ENCODE measurements at places on chromosomes 2 and 18. TPM values are rescaled to one million over a fixed set of nuclear protein-coding genes. Genes with fewer than 3 reads are reported as not detected.
A peak's percentile ranks its signal among the peaks of the same experiment; 100 is the strongest.

- DNase-seq = peak; percentile 22
These were observed 21.9 kb downstream of the MC2R start for GRCh38 chr18:13893418-13893760.

DNA sequence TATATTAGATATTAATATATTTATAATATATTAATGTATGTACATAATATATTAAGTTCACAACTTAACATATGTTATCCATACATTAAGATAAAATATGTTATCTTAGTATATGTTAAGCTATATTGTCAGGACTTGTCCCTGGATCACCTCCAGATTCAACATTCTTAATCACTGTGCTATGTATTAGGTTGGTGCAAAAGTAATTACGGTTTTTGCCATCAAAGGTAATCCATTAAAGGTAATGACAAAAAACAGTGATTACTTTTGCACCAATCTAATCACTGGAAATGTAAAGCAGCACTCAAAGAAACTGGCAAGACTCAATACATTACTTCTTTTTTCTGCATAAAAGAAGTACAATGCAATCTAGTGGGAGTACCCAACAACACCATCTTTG, 1099.0 kb upstream of the SLC39A10 start:
- DNase-seq = no peak

- DNase-seq = no peak
These were observed 142.2 kb downstream of the PLCL1 start for GRCh38 chr2:197946562-197946961.

PKDCC gene
- 7.1 TPM for total RNA-seq

DNA sequence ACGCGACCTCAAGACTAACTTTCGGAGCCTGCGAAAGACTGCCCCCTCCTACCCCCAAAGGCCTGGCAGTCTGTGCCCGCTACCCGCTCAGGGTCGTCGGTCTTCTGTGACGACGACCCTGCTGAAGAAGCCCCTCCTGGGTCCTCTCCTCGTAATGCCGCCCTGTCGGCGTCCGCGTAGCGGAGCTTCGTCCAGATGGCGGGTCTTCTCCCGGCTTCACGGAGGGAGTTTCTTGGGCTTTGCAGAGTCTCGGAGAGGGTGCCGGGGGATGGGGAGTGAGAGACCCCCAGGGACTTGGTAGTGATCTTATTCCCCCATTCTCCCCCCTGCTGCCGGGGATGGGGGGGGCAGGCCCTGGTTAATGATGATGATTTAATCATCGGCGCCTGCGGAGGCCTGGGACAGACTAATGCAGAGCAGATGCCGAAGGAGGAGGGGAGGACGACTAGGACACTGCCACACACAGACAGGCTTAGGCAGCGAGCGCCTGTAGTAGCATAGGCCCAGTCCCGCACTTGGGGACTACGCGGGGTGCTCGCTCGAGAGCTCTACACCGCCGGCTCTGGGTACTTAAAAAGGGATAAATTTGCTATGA, 528 bp upstream of the PCGF1 start:
- DNase-seq = no peak

GRCh38 chr2:64841461-64841860, 147.7 kb upstream of the SLC1A4 start:
- DNase-seq = no peak

DNA sequence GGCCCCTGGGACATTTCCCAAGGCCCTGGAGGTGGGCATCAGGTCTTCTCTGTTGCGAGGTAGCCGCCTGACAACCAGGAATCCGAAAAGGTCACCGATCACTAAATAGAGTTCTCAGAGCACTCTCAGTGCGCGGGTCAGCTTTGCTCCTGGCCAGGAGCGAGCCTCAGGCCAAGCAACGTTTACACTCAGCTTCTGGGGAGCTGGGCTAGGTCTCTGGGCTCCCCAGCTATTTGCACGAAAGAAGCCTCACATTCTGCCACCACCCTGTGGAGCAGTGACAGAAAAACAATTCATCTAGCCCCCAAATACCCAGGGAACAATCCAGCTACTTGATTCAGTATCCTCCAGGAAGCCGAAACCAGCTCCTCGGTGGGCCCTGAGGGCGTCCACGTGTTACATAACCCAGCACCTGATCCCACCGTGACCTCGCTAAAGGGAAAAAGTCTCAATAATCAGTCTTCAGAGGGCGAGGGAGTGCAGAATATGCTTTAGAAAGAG, 3.3 kb downstream of the SH3BP4 start:
- DNase-seq = no peak

- DNase-seq = no peak
These were observed 124.2 kb upstream of the CCDC68 start for GRCh38 chr18:55083461-55083860.

DNA sequence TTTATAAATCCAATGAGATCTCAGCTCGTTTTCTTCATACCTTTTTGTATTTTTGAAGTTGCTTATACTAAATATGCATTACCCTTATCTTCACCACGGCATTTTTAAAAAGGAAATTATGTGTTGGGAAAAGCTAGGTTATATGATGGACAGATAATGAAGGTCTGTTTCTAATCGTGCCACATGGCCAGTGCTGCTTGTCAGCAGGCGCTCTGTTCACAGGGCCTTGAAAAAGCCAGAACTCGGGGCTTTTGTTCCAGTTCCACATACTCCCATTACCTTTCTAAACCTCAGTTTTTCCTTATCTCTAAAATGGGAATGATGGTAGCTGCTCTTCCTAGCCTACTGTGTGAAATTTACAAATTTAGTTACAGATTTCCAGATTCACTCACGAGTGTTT, 42.0 kb downstream of the EPAS1 start:
- DNase-seq = no peak

DNA sequence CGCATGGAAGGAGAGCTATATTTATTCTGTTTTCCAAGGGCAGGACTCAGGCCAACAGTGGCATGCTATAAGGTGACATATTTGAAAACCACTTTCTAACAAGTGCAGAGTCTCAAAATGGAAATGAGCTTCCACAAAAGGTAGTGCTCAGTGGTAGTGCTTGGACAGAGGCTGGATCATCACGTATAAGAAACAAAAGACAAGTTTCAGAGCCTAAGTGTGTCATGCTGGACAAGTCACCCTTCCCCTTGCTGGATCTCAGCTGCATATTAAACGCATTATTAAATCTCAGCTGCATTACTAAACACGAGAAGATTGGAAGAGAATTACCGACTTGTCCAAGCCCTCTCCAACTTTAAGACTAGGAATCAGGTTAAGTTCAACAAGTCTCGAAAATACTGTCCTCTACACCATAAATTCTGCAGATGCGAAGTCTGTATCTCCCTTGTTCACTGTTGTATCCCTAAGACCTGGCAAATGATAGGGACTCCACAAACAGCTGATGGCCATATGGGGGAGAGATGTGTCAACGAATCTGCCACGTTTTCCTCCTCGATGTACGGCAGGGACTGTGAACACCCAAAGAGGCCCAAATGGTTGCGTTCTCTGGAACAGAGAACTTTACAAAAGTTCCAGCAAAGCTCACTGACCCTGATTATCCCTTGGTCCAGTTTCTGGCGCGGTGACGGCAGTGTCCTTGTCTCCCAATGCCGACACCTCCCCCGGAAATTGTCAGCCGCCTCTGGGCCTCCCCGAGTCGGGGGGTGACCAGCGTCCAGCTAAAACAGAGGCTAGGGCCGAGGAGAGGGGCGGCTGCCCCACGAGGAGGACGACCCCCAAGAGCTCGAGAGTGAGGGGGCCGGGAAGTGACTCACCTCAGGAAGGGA, 611 bp downstream of the NOL10 start:
- peak; percentile 15 for DNase-seq

RAD51AP2 gene
- under 0.01 TPM for total RNA-seq

GRCh38 chr18:29496152-29496680, 1319.3 kb upstream of the CDH2 start:
- DNase-seq = no peak

- DNase-seq = no peak
These were observed 3.4 kb downstream of the SGPP2 start for GRCh38 chr2:222427646-222428301.

GRCh38 chr2:229672021-229672420, 42.3 kb downstream of the DNER start:
- no peak for DNase-seq

GRCh38 chr2:240739797-240740196, 48.1 kb downstream of the AQP12A start:
- no peak for DNase-seq

SEPTIN2 gene
- total RNA-seq = 350 TPM

- DNase-seq = no peak
These were observed 15.6 kb downstream of the KIF3C start for GRCh38 chr2:25966531-25967270.

CDKL4 gene
- total RNA-seq = not detected

RGPD3 gene
- total RNA-seq = 0.11 TPM

DNA sequence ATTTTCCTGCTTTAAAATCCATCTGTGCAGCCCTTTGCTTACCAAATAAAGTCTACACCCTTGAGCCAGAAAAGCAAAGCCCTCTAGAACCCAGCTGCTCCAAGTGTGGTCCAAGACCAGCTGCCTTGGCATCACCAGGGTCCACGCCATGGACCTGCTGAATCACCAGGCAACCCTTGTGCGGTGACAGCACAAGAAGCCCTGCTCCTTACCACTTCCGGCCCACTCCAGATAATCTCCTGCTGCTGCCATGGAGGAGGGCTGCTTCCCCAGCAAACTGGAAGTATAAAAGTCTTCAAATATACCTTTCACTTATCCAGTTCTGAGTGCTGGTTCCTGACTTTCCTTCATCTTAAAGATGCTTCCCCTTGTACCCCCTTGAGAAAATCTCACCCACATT, 106.0 kb upstream of the PKDCC start:
- peak; percentile 88 for DNase-seq

DNA sequence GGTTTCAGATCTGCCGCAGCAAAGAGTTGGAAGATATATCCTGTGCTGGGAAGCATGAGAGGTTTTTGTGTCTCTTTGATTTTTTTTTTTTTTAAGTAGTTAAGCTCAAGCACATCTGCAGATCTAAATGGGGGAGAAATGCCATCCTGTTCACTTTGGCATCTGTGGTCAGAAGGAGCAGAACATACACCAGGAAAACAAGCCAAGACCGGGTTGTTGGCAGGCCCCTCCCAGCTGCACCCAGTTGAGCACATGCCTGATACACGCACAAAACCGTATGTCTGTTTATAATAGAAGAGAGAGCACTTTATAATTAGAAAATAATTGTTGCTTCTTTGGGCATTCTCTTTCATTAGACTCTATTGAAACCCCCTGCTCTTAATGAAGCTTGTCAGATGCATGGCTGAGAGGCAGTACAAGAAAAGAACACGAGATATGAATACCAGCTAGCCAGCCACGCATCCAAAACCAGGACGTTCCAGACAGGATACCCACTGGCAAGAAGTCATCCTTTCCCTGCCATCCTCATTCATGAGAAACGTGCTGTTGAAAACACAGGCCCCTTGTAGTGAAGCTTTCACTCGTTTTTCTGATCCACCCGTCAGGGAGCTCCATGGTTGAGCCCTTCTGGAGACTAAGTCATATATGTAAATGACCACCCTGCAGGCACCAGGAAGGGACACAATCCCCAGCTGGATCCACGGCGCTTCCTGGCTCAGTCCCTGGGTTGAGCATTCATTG, 152.2 kb downstream of the ALPK2 start:
- DNase-seq = no peak

DNA sequence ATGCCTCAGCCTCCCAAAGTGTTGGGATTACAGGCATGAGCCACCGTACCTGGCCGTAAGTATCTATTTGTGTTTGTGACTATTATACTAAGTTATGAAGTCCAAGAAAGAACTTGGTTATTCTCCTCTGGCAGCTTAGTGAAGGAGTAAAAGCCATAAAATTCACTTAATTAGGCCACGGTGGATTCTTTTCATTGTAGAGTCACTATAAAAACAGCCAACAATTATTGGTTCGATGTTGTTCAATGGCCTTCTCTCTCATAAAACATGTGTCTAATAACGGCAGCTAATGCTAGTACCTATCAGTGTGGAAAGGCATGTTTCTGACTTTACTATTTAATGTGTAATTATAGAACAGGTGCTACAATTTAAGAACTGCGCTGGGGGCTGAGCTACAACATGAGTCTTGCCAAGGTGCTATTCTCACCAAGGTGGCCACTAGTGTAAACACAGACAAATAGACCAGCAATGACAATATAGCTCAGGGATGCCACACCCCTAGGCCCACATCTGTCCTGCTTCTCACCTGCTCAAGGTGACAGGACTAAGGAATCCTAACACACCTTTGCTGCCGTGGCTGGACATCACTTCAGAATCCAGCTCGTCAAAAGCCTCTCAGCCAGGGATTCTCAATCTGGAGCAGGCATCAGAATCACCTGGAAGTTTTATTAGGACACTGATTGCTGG, 17.2 kb downstream of the ATP8B1 start:
- DNase-seq = no peak

SLC4A5 gene
- not detected for total RNA-seq

LRRC30 gene
- not detected for total RNA-seq

DNA sequence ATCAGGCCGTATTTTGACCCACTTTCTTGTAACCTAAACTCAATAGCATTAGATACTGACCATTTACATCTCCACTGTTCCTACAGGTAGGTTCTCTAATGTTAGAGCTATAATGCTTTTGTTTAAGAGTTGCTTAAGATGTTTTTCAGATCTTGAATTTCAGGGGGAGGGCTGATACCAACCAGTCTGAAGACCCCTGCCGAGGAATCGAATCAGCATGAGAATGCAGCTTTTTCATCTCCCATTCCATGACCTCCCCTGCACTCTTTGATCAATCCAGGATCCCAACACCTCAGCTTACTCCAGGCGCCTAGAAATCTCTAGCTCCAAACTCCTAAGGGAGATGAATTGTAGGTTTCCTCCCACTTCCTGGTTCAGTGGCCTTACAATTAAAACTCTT, 120.5 kb upstream of the MC4R start:
- no peak for DNase-seq

DNA sequence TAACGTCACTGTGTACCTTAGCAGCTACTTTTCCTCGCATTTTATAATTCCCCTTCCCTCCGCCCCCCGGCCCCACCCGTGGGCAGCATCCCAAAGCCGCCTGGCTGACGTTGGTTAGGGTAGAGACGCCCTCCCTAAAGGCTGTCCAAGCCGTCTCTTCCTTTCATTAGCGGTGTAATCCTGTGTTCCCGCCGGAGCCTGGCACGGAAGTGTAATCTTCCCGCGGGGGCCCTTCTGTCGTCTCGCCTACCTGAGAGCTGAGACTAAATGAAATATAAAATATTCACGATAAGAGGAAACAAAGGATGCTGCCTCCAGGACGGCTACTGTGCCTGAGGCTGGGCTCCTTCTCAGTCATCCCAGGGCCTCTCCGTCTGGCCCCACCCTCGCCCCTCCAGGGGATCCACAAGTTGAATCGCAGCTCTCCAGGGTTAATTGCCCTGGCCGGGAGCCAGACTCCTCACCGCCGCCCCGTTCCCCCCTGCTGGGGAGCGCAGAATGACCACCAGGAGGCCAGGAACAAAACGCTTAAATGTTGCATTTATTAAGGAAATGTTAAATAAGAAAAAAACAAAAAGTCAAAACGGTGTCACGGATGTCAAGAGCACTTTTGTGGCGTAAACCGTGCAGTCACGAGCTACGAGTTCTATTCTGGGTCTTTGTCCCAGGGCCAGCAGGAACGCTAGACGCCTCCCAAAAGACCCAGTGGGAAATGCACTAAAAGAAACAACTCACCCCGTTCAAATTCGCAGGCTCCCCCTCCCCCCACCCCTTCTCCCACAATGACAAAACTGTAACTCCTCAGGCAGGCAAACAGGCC, 1.5 kb downstream of the RPRM start:
- no peak for DNase-seq

KIF1A gene
- 0.75 TPM for total RNA-seq

All from LHCN-M2 (cell line).